ENCODE measurements at places on chromosomes 12 and 14. TPM values are rescaled to one million over a fixed set of nuclear protein-coding genes. Genes with fewer than 3 reads are reported as not detected.

- peaks cover 41% of the 10 kb centered on the region for H3K27me3 ChIP-seq
- no peak overlapping the region for H3K27ac ChIP-seq
- H3K4me3 ChIP-seq, result no peak overlapping the region
- DNase-seq, result no peak
- no peaks in the 10 kb centered on the region for H3K36me3 ChIP-seq
These were observed 6.1 kb downstream of the KRT3 start for GRCh38 chr12:52789637-52790426.

DPPA3 gene
- polyA plus RNA-seq, result not detected

GRCh38 chr14:23055621-23056144, 1.6 kb downstream of the CDH24 start:
- peaks cover 27% of the 10 kb centered on the region for H3K4me1 ChIP-seq
- peaks cover 26% of the 10 kb centered on the region for H3K36me3 ChIP-seq
- no peaks in the 10 kb centered on the region for H3K27me3 ChIP-seq

SPTB gene
- 24.0 TPM for polyA plus RNA-seq

GRCh38 chr14:62179367-62180018, 417.3 kb downstream of the SNAPC1 start:
- no peak overlapping the region for H3K4me3 ChIP-seq
- H3K4me1 ChIP-seq, result no peaks in the 10 kb centered on the region
- no peaks in the 10 kb centered on the region for H3K27me3 ChIP-seq
- H3K36me3 ChIP-seq, result no peaks in the 10 kb centered on the region
- H3K27ac ChIP-seq, result no peak overlapping the region

DNA sequence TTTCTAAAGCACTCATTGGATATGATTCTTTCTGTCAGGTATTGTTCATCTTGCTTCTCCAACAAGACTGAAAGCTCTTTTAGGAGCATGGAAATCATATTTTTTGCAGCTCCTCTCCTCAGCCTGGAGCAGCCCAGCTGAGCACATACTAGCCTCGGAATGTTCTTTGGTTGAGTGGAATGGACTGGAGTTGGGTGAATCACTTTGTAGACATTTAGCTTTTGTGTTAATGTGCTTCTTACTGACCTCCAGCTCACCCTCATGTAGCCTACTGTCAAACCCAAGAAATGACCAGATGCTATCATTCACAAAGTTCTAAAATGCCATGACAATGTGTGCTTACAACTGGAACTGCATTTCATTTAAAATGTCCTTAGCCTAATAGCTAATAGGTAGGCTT, 161.1 kb downstream of the NUAK1 start:
- DNase-seq, result no peak
- no peaks in the 10 kb centered on the region for H3K27me3 ChIP-seq
- no peaks in the 10 kb centered on the region for H3K36me3 ChIP-seq

- H3K4me1 ChIP-seq, result peaks cover 27% of the 10 kb centered on the region
- no peaks in the 10 kb centered on the region for H3K36me3 ChIP-seq
- H3K27ac ChIP-seq, result peak within 1 kb of the TSS; percentile 74
- peak within 1 kb of the TSS; percentile 54 for H3K4me3 ChIP-seq
- DNase-seq, result peak; percentile 10
These were observed at the start of gene TMEM233 for GRCh38 chr12:119593578-119594398. TMEM233 (plus strand) TSS chr12:119593774; CDS start chr12:119593849, 75 bp downstream.

Measured in heart right ventricle (tissue), 16 donors.